ENCODE measurements at places on chromosomes 2 and 18.

DNA sequence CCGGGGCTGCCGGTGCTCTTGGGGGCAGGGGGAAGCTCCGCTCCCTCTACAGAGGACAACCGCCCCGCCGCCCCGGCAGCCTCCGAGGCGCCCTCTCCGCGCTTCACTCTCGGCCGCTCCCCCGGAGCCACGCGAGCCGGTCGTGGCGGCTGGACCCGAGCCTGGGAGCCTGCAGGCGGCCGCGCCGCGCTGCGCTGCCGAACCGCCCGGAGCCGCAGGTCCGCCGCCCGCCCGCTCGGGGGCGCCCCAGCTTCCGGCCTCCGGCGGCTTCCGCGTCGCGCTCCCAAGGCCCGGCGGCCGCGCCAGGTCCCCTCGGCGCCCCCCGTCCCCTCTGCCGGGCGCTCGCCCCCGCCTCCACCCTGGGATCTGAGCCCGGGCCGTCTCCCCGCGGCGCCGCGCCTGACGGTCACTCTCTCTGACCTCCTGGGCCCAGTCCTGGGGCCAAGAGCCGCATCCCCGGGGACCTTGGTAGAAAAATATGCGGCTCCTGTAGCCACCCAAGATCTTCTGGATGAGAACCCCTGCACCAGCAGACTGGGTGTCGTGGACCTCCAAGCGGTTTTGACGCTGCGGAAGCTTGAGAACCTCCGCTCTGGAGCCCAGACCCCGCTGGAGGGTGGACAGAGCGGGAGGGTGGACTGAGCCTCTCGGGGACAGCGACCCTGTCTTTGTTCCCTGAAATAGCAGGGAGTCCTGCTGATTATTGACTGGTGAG lies 44.3 kb downstream of the SERTAD2 start:
- DNase-seq = peak; percentile 74

- DNase-seq = no peak
Measured at GRCh38 chr2:41241325-41242000, 789.6 kb upstream of the SLC8A1 start.

GRCh38 chr2:182890305-182890704 lies 23.9 kb upstream of the FRZB start:
- no peak for DNase-seq

- no peak for DNase-seq
Measured at GRCh38 chr2:85516653-85517389, 22.1 kb upstream of the MAT2A start.

Data from CD4-positive, alpha-beta T cell treated with Interleukin-21 for 1 hour (primary cell).